ENCODE measurements at places on chromosomes 3 and 15.

DNA sequence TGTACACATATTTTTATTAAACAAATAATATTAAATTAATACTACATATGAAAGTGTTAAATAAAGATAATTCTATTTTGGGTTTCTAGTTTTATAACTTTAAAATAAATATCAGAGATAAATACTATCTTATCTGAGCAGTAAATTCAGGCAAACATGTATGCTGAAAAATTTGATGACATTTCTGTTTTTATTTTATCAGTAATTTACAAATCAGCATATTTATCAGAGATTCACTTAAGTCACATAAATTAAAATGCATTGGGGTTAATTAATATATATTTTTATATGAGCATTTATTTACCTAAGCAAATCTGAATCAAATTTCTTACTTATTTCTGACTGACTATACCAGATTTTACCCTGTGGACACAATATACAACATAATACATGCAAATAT is 1499.8 kb downstream of the OTOL1 start:
- DNase-seq, result no peak

DNA sequence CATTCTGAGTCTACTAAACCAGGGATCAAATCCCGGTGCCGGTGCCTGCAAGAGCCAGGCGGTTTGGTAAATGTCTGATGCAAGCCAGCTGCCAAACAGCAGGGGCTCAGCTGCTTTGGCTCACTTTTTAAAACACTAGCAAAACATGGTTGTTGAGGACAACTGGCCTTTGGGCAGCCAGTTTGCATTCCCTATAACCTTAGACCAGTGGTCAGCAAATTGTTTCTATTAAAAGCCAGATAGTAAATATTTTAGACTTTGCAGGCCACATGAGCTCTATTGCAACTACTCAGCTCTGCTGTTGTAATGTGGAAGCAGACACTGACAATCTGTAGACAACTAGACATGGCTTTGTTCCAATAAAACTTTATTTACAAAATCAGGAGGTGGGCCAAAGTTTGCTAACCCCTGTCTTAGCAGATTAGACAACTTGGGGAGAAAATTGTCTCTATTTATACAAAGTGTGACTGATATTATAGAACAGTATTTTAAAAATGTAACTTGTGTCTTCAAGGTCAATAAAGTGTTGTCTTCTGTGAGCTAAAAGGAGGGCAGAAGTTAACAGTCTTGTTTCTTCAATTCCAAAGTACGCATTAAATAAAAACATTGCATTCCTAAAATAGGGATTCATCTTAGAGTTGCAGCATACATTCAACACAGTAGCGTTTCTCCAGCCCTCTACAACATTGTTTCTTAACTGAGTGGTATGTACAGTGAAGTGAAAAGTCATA is 67.6 kb downstream of the SSUH2 start:
- no peak for DNase-seq

DNA sequence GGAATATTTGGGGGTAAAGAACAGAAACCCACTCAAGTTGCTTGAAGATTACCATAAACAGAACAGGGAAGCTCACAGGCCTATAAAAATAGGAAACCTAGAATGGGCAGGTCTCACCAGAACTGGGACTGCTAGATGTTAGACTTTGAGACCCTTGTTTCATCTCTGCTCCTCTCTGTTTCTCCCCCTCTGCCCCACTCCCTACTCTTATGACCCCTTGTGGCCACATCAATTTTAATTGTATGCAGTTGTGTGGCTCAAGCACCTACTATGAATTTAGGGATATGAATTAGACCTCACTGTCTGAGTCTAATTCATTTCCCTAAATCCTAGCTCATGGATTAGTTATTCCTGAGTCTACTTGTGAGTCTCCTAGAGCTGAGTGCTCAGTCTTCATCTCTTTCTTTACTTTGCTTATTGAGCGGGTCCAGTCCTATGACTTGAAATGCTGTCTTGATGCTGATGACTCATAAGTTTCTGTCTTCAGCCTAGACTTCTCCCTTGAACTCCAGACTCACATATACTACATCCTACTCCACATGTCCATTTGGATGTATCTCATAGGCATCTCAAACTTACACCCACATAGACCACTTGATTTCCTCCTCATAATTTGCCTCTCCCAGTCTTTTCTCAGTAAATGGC is 78.7 kb downstream of the ITPR1 start:
- no peak for DNase-seq

DNA sequence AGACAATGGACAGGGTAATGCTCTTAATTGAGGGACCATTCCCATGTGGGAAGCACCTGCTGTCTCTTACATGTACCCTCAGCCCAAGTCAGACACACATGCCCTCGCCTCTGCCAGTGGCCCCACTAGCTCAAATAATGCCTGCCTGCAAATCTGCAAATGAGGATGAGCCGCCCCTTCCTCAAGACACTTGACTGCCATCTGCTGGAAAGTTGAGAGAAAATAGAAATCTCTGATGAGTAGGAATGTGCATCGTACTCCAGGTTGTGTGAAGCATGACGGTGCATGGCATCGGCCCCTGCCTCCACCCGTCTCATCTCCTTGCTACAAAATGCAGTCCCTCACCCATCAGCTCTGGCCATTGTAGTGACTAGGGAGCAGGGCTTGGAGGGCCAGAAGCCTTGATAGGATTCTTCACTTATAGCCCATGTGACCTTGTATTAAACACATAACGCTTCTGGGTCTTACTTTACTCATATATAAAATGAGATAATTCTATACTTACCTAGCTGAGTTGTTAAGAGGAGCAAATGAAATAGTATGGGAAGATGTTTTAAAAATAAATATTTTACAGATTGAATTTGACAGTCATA is 6.3 kb upstream of the SCN5A start:
- peak; percentile 8 for DNase-seq

GRCh38 chr15:74053941-74054529 is 28.3 kb downstream of the GOLGA6A start:
- peak; percentile 75 for DNase-seq

GRCh38 chr3:38515367-38515766 is 19.2 kb downstream of the EXOG start:
- DNase-seq, result peak; percentile 26

GRCh38 chr3:59680919-59681318 is 631.1 kb upstream of the CFAP20DC start:
- no peak for DNase-seq

GRCh38 chr3:69203631-69204314 is 81.4 kb upstream of the LMOD3 start:
- no peak for DNase-seq

GRCh38 chr3:159904455-159904854 is 84.2 kb upstream of the IL12A start:
- DNase-seq, result no peak

- no peak for DNase-seq
Observed at GRCh38 chr3:129950318-129951046, 24.0 kb upstream of the TRH start.

- DNase-seq, result no peak
Observed at GRCh38 chr3:169453256-169454059, 210.1 kb downstream of the MECOM start.

GRCh38 chr15:101204739-101205535 is 46.9 kb downstream of the CHSY1 start:
- DNase-seq, result no peak

DNA sequence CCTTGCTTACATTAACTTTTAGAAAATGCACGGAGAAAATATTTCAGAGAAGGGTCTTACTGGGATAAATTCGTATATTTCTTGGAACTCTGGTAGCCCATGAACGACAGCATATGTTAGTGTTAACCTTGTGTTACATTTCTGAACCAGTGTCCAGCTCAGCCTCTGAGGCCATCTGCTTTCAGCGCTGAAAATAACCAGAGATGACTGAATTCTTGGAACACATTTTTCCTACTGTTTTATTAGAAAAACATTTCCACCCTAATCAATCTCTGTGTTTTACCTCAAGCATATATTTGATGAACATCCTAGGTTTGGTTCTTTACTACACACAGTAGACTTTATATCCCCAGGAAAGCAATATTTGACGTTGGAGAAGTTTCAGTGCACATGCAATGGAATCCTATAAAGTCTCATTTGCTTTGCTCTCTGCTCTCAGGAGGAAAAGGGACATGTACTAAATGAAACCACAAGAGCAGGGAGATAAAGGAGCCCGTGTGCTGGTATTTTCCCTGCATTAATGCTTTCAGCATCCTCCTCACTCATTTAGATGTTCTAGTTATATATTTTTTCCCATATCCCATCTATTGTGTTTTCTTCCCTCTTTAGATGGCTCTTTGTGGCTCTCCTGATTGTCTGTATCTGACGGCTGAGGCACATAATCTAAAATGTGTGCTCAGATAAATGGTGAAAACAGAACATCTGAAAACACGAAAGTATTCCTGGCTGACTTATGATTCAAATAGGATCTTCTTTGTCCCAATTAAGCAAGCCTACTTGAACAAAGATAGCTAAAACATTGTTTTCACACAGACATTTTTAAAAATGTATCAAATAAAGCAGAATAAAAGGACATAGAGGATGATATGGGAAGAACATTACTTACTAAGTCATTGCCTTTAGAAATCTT is 151.7 kb upstream of the KCNMB2 start:
- DNase-seq, result peak; percentile 45

- DNase-seq, result no peak
Observed at GRCh38 chr3:66394019-66394752, 106.6 kb downstream of the LRIG1 start.

DNA sequence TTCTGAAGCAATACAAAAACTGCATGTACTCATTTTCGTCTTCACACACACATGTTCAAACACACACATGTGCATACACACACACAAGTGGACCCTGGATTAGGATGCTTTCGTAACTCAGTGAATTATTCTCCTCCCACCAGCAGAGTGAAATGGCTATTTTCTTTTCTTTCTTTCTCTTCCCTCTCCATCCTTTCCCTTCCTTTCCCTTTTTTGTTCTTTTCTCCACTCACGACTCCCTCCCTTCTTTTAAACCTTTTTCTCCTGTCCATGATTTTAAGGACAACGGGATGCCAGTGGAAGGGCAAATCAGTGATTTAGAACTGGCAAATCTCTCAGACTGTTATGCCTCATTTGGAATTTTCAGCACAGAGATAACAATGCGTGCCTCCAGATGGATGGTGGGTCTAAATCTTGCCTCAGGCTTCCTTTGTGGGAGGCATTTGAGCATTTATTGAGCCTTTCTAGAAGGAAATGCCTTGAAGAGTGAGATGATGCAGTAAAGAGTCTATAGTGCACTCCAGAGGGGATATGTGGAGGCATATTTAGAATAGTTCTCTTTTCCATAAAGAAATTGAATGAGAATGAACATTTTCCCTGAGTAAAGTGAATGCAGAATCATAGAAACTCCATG is 130.4 kb upstream of the SLC7A14 start:
- DNase-seq, result no peak

- DNase-seq, result no peak
Observed at GRCh38 chr15:85763157-85763556, 31.6 kb downstream of the KLHL25 start.

- DNase-seq, result no peak
Observed at GRCh38 chr15:35743321-35743720, 197.4 kb upstream of the DPH6 start.

DNA sequence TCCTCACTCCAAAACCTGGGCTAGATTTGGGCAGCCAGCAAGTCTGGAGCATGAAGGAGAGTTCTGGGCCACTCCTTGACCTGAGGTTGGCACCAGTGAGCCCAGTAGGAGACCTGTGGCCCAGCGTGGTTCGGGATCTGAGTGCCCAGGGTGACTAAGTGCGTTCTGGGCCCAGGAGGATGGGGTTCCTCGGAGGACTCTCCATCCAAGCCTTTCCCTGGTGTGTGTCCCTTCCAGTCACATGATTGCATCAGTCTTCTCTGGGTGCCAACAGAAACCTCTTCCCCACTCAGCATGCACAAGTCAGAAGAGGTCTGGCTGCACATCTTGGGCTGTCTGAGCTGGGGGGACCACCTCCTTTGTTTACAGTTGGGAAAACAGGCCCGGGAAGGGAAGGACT is 14.9 kb downstream of the TMEM43 start:
- no peak for DNase-seq

- no peak for DNase-seq
Observed at GRCh38 chr15:67087507-67088172, 22.2 kb downstream of the SMAD3 start.

GRCh38 chr3:18738393-18739098 is 313.4 kb upstream of the SATB1 start:
- no peak for DNase-seq

DNA sequence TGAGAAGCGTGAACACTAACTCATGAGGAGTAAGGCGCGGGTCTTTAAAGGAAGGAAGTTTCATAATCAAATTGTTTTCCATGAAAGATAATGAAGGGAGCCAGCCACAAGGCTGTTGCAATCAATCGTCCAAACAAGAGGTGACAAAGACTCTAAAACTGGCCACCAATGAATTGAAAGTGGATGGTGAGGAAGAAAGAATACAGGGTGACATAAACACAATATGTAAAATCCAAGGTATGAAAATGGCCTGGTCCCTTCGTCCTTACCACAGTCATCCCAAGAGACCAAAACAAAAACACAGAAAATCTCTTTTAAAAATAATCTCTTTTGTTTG is 12.0 kb downstream of the CD86 start:
- no peak for DNase-seq

- DNase-seq, result no peak
Observed at GRCh38 chr3:132255041-132255745, 62.0 kb upstream of the ACP3 start.

GRCh38 chr3:178736300-178736699 is 200.1 kb downstream of the KCNMB2 start:
- DNase-seq, result peak; percentile 48

- DNase-seq, result no peak
Observed at GRCh38 chr3:169310184-169310939, 353.1 kb downstream of the MECOM start.

DNA sequence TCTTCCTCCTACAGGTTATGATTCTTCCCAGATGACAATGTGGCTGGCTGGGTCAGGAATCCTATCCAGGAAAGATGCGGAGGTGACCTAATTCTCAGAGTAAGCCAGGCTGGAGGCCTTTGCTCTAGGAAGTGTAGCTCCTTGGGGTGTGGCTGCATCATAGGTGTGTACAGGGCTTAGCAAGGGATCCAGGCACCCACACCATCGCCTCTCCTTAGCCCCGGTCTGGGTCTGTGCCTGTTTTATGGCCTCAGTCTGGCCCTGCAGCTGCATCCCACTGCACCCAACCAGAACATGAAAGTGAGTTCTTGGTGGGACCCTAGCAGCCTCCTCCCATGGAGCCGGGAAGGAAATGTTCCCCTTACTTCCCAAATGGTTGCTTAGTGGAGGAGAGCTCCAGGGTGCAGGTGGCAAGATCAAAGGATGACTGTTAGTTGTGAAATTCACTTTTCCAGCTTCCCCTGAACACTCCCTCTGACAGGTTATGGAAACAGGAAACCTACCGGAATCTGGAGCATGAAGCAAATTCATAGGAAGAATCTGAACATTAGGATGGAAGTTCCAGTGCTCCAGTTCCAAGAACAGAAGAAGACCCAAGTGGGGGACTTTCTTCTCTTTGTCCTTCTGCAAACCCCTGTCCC is 2.7 kb upstream of the AMOTL2 start:
- no peak for DNase-seq

DNA sequence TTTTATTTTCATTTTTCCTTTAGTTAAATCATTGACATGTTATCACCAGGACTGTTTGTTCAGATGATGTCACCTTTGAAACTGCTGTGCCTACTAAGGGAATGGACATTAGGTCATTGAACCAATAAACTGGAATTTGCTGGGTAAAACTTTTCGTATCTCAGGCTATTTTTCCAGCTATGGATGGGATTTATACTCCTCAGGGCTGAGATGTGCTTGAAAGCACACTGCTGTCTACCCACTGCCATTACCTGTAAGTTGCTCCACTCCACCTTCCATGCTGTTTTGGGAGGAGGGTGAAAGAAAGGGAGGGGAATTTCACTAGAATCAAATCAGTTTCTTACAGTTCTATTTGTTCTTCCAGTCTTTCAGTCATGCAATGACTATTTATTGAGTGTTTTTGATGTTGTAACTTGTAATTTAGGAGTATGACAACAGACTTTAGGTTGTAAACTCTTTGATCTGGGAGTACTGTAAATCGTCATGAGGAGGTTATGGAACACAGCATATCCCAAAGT is 11.3 kb downstream of the EHD4 start:
- no peak for DNase-seq

Data from NCI-H446 (cell line).